Activated naive CD4-positive, alpha-beta T cell treated with Interleukin-2 at 50 U/mL for 16 hours (primary cell): ENCODE measurements at places on chromosomes 4 and X.

GRCh38 chr4:56226579-56226978, 160.7 kb downstream of the AASDH start:
- no peak for DNase-seq

DNA sequence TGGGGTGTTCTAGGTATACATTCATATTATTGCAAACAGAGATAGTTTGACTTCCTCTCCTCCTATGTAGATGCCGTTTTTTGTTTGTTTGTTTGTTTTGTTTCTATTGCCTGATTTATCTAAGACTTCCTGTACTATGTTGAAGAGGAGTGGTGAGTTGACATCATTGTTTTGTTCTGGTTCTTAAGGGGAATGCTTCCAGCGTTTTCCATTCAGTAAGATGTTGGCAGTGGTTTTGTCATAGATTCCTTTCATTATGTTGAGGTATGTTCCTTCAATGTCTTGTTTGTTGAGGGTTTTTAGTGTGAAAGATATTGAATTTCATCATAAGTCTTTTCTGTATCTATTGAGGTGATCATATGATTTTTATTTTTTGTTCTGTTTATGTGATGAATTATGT, 401.6 kb upstream of the EPHA5 start:
- DNase-seq, result no peak

DNA sequence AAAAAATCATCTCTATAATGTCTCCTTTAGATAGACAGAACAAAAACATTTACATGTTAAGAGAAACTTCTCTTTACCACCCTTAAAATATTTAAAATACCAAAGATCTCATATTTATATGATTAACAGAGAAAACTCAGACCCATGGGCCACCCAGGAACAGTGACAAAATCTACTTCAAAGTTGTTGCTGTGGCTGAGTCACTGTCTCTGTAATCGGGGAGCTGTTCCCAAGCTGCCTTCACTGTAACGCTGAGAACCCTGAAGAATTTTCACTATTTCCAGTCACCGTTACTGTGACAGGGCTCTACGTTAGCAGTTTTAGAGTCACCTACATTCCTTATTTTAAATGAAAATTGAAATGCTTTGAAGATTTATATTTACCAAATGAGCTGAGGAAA, 9.0 kb upstream of the DAPP1 start:
- DNase-seq, result no peak

- no peak for DNase-seq
These were observed 37.4 kb upstream of the SLC10A4 start for GRCh38 chr4:48445704-48446103.

- DNase-seq, result no peak
These were observed 335.4 kb downstream of the BCOR start for GRCh38 chrX:39762266-39762841.

- DNase-seq, result no peak
These were observed 135.5 kb downstream of the PALLD start for GRCh38 chr4:168632301-168632725.

DNA sequence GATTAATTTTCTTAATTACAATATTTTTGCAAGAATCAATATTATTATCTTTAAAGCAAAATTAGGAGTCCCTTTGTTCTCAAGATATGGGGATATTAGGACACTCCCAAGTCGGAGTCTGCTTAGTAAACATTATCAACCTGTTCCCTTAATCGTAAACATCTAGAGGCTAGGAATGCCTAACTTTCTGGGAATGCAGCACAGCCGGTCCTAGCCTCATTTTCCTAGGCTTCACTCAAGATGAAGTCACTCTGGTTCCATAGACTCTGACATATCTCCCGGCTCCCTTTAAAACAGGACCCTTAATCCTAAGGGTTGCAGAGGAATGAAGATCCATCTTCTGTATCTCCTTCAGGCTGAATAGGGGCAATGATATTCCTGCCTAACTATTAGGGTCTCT, 367.6 kb downstream of the GPM6A start:
- no peak for DNase-seq

DNA sequence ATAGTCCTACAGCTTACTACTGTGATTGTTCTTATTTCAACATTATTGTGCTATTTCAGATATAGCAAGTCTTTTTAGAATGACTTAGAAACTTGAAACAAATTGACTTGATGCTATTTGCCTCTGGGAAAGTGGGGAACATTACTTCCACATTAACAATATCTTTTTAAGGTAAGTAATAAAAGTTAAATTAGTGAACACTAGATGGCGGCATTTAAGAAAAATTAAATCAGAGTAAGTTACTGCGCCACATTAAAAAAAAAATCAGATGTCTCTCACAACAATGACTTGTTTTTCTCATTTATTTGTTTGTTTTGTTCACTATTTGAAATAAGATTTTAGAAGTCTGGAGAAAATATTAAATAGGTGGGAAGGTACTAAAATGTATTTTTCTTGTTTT, 1026.9 kb upstream of the SLIT2 start:
- DNase-seq, result no peak

- no peak for DNase-seq
These were observed 337.6 kb downstream of the STIM2 start for GRCh38 chr4:27198246-27198645.

DNA sequence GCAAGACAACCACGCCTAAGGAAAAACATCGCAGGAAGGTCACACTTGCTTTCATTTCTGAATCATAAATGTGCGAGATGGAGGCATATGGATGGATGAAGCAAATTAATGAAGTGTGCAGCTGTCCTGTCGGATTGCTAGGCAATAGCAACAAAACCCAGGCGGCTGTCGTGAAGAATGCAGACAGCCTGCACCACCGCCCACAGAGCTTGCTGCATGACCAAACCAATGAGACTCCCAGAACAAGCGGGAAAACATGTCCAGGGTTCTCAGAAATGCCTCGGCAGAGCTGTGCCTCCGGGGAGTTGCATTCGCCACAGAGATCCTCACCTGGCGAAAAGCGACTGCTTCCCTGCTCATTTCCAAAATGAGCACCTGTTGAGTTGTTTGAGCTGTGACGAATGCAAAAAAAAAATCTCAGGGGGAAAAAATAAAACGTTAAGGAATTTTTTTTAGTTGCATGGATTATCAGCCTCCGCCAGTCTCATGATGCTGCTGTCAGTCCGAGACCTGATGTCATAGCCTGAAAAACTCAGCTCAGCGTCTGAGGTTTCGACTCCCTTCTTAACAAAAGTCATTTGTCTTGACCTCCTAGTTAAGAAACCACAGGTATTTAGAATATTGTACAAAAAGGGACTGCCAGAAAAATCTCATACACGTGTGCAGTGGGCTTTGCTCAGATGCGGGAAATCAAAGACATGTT, 155.5 kb upstream of the MXRA5 start:
- no peak for DNase-seq

- DNase-seq, result no peak
These were observed 146.6 kb downstream of the AMELX start for GRCh38 chrX:11439846-11440245.

DNA sequence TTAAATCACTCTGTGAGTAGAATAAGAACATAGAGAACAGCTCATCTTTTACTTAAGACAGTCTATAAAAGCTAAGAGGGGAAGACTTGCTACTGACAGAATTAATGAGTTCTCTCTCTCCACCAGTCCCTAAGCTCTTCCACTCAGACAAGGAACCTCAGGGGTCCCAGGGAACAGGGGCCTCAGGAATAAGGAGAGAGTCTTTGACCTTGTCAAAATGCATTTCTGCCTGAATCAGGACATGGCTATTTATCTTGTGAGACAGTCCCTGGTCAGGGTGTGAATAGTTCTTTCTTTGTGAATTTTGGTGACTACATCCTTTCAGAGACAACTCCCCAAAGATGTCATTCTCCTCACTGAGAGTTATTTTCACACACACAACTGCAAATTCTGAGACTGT, 218.7 kb upstream of the HS3ST1 start:
- no peak for DNase-seq

DNA sequence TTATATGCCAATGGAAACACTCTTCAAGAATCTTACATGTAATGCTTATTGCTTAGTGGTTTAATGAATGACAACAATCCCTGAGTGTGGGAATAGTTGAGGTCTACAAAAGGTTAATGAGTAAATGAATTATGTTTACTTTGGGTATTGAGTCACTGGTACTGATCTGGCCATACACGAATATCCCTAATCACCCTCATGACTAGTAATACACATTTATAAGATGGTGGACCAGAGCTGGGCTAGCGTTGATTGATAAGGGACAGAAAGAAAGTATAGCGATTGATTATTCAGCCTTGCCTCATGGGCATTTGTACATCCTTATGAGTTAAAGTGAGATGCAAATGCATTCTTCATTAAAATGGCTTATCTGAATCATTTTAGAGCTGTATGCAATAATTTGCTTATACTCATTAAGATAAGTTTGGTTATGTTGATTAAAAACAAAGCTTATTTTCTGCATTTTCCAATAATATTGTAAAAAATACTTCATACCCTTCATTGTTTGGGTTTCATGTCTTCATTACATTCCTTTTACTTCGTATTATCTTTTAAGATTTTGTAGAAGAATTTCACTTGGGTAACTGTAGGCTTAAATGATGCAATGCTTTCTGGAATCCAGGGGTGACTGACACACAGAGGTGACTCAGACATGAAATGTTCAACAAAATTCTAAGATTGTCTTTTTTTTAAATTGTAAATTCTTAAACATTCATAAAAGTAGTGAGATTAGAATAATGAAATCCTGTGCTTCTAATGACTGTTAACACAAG, 47.4 kb downstream of the FGF2 start:
- no peak for DNase-seq

- DNase-seq, result peak; percentile 47
These were observed 70.1 kb downstream of the USP46 start for GRCh38 chr4:52588771-52589591.

GRCh38 chr4:127632420-127633403, at the start of gene INTU:
Gene INTU (plus strand): TSS chr4:127632957. CDS start chr4:127633035, 78 bp downstream.
- DNase-seq, result peak; percentile 5

DNA sequence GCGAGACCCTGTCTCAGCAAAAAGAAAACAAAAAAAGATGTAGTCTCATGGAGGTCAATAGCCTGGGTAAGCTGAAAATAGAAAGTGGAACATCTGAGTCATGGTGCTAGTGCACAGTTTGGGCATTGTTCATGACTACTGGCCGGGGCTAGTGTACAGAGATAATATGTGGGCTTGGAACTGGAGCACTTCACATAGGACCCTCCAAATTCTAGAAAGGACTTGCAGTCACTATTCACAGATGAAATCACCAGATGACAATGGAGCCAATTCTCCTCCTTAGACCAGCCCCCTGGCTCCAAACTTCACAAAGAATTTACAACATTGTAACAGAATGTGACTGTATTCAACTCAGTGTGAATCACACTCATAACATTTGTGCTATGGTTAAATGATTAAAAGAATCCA, 367.8 kb upstream of the SLC7A11 start:
- DNase-seq, result no peak

DNA sequence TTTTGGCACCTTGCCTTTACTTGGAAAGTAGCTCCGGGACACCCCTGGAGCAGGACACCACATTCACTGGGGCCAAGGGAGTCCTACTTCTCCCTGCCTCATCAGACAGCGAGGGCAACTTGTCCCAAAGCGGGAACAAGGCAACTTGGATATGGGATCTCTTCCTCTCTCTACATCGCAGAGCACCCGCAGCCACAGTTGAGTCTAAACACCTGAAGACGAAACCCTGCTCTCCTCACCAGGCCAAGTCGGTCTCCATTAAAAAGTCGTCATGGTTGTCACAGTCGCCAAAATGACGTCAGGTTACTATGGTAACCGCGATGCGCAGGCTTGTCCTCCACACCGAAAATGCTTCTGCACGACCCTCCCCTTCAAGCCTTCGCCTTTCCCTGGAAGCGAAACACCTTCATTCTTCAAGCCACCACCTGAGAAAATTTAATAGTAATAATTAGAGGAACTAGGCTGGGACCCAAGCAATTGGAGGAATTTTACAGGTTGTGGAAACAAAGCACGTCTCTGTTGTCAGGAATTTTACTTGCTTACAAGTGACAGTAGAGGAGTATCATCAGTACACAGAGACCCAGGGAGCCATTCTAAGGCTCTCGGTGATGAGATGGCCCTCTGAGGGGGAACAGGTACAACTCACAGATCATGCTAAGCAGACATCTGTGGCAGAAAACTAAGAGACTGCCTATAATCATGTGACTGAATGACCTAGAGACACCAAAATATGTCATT, 30.5 kb upstream of the TCEAL4 start:
- DNase-seq, result peak; percentile 60

GRCh38 chrX:11557120-11557519, 108.6 kb downstream of the ARHGAP6 start:
- DNase-seq, result no peak
